Forelimb muscle (tissue), 1 donor: ENCODE measurements at places on chromosomes 5 and 9. TPM values are rescaled to one million over a fixed set of nuclear protein-coding genes. Genes with fewer than 3 reads are reported as not detected.

Gene TAF1L
- polyA plus RNA-seq: 0.03 TPM

Gene LCN1
- polyA plus RNA-seq: not detected

DNA sequence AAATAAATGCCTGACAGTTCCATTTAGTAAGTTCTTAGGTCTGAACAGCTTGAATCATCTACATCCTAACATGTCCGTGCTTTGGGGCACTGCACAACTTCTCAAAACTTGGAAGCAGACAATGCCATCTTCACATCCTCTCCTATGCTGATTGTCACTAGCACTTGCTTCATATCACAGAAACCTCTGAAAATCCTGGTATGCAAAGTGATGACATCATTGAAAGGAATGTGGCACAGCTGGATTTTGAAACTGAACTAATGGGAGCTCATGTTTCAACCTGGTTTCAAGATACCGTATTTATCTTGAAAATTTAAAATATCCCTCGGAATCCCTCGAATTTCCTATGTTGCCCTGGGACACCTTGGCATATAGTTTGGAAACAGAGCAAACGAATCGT, 490.2 kb upstream of the DAP start:
- no peak for DNase-seq

DNA sequence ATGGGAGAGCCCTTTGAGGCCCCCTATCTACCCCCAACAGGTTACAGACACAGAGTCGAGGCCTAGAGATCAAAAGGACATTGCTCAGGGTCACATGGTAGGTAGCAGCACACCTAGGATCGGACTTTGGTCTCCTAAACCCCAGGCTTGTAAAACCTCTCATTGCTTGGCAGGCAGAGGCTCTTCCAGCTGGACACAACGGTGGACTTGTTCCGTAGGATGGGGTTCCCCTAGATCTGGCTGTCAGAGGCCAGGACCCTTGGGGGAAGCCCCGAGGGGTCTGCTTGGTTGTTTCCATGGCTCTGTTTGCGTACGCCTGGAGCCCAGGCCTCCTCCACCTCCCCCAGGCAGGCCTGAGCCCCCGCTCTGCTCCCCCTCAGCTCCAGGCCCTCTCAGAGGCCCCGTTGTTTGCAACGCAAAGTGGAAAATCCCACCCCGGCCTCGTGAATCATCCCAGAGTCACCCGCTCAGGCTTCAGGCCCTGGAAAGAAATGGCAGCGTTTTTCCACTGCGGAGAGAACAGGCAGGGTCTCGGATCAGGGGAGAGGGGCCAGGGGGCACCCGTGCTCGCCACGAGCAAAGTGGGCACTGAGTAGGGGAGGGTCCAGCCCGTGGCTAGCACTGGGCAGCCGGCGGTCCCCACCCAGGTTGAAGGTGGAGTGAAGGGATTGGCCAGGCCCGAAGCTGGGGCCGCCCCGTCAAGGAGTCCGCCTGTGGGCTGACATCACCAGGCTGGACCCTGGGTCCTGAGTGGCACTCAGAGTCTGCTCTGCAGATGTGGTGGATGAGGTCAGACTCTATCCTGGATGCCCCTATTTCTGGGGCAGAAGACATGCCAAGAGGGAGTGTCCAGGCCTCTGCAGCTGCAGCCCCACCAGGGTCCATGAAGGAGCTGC, 19.8 kb downstream of the COL27A1 start:
- no peak for DNase-seq

- DNase-seq: no peak
Observed at GRCh38 chr9:16708656-16709435, 161.6 kb downstream of the BNC2 start.
